Memory B cell (primary cell): ENCODE measurements at places on chromosomes 4 and X.

DNA sequence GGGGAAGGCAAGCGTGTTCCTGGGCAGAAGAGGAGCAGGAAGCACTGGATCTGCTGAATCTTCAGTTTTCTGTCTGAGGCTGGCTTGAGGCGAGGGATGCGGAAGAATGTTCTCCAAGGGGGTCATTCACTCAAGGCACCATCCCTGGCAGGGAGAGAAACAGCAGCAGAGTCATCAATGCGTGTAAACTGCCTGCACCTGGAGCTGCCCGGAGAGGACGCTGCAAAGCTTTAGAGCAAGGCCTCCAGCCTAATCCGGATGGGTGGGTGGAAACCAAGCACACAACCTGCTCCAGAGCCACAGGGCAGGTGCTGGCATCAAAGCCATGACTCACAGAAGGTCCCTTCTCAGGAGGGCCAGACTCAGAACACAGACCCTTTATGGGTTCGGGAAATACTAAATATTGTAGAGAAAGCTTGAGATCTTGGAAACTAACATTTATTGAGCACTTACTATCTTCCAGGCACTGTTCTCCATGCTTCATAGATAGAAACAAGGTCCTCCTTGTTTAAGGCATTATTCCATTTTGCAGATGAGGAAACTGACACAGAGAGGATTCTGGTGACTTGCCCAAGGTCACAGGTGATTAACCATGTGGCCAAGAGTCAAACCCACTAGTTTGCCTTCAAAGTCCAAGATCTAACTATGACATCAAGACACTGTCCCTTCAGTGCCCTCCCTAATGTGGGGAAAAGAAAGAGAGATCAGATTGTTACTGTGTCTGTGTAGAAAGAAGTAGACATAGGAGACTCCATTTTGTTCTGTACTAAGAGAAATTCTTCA is 7.7 kb downstream of the PROM1 start:
- no peak for DNase-seq

DNA sequence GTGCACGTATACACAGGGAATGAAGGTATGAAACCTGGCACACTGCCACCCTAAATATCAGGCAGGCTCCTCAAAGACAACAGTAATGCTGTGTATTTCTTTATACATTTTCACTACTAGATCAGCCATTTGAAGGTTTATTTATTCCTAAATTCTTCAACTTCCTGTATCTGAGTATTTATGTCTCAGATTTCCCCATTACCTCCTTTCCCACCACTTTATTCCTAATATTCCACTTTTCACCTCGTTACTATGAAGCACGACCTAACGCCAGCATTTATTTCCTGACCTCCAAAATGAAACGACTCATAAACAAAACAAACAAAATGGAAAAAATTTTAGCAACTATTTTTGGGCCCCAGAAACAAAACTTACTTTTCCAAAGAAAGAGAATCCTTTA is 69.6 kb downstream of the MAML3 start:
- no peak for DNase-seq

- peak; percentile 47 for DNase-seq
Measured at GRCh38 chrX:129957241-129958082, 25.0 kb upstream of the BCORL1 start.

DNA sequence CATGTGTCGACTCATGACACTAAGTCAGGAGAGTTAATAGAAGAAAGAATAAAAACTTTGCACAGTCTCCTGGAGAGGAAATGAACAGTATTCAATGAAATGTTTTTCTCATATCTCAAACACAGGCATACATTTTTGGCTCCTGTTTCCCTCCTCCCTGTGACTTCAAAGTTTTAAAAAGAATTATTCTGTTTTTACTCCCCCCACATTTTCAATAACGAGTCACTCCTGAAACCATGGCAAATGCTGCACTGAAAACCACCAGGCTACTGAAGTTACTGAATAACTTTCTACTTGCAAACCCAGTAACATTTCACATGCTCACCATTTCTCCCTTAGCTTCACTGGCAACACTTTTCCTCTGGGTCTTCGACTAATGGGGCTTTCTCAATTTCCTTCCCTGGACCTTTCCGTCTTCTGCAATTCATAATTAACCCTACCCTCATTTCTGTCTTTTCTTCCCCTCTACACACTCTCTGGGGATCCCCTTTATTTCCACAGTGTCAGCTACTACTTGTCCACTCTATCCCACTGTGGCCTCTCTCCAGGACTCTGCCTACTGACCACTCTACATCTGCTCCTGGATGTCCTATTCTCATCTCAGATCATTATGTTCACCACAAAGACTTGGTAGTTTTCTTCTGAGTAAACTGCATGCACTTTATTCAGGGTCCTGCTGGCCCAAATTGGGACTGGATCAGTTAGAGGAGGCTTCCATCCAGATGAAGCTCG is 225.8 kb upstream of the ETNPPL start:
- DNase-seq = no peak

GRCh38 chrX:10239611-10240064 is 82.9 kb downstream of the CLCN4 start:
- DNase-seq = no peak
